ENCODE measurements at places on chromosomes 12 and 14.

- DNase-seq, result no peak
Measured at GRCh38 chr14:74620497-74620921, 8.5 kb upstream of the LTBP2 start.

DNA sequence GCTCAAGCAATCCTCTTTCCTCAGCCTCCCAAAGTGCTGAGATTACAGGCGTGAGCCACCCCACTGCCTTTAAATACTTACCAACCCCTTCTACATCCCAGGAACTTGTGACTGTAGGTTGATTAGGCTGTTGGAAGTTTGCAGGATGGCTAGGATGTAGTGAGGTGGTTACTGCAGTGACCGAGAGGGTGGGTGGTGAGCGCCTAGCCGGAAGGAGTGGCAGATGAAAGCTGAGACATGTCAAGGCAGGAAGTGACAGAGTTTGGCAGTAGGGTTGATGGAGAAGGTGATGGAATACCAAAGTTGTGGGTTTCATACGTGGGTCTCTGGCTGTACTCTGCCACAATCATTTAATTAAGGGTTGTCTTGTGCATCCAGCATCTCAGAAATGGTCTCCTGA, 13.5 kb downstream of the B4GALNT3 start:
- no peak for DNase-seq

GRCh38 chr14:91063119-91063518, 2.7 kb upstream of the RPS6KA5 start:
- DNase-seq, result no peak

- DNase-seq, result no peak
Measured at GRCh38 chr12:95620171-95620570, 68.9 kb upstream of the USP44 start.

DNA sequence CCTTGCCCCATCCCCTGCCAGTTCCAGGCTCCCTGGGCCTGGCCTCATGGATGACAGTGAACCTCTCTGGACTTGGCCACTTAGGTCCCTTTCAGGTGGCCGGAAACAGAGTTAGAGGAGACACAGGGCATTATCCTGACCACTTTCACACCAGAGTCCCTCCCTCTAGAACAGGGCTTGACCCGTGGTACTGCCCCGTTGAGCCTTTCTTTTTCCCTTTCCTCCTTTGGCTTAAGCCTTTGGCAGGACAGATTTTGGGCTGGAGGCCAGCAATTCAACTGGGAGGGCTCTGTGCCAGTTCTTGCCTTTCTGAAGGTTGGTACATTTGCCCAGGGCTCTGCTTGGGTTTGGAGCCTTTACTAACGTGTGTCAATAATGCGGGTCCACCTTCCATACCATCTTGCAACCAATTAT, 22.8 kb downstream of the TPCN1 start:
- no peak for DNase-seq

- no peak for DNase-seq
Measured at GRCh38 chr12:28536088-28536487, 345.8 kb downstream of the CCDC91 start.

GRCh38 chr12:30019366-30020140, 235.8 kb upstream of the TMTC1 start:
- no peak for DNase-seq

GRCh38 chr12:7899755-7900154, 27.0 kb upstream of the SLC2A14 start:
- no peak for DNase-seq

- no peak for DNase-seq
Measured at GRCh38 chr14:94458558-94459205, 6.1 kb upstream of the SERPINA11 start.

DNA sequence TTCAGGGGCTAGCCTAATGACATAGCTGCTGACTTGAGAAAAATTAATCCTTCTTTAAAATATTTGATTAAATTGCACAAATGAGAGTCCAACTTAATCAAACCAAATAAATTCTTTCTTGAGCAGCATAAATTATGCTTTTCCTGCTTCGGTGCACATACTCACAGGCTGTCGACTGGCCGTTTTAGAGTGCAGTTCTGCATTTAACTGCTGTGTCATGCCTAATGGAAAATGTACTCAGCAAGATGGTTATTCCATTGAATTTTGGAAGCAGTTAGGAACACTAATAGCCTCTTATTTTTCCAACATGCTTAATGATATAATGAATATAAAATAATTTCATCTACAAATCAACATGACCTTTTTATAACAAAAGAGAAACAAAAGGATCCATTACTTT, 266.1 kb upstream of the LRIG3 start:
- no peak for DNase-seq

GRCh38 chr12:126547905-126548304, 1482.7 kb downstream of the AACS start:
- DNase-seq, result no peak

GRCh38 chr12:43011383-43011926, 421.9 kb upstream of the PRICKLE1 start:
- no peak for DNase-seq

GRCh38 chr14:41609704-41610183, 3.1 kb downstream of the LRFN5 start:
- no peak for DNase-seq

DNA sequence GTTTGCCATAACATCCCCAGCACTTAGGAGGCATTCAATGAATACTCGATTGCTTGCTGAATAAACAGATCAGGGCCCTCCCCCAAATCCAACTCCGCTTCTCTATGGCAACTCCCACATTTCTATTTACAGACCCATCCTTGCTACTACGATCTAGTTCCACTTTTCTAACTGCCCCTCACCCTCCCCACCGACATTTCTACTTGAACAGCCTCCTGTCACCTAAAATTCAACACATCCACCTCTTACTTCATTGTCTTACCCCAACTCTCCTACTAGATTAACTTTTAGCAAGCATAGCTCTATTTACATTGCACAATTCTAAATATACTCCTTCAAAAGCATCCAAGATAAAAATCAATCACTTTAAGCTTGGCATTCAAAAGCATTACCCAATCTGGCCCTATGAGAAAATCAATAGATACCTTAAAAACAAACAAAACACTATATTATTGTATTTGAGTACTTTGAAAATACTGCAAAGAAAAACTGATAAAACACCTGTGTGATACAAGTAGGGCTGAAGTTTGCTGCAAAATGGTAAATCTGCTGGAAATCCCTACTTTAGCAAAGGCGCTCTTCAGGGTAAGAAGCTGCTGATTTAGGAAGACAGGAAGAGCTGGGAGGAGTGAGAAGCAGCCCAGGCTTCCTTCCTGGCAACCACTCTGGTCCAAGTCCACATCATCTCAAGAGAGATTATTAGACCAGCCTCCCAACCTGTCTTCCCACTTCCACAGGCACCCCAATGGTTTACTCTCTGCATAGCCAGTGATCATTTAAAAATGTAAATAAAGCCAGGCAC, 96.4 kb downstream of the HECTD4 start:
- DNase-seq, result no peak

DNA sequence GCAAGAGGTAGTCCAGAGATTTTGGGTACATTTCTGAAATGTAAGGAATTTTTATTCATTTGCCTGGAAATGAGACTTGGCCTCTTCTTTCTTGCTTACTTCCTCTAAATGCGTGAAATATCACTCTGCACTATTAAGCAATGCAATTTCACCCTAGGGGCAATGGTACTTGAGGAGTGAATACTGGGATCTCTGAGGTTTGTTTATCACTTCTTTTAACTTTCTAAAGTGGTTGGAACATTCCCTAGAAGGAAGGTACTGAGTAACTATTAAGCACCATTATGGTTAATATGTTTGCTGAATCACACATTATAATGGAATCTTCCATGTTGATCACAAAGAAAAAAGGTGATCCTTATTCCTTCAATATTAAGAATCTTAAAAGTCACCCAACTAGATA, 120.9 kb upstream of the CAND1 start:
- no peak for DNase-seq

DNA sequence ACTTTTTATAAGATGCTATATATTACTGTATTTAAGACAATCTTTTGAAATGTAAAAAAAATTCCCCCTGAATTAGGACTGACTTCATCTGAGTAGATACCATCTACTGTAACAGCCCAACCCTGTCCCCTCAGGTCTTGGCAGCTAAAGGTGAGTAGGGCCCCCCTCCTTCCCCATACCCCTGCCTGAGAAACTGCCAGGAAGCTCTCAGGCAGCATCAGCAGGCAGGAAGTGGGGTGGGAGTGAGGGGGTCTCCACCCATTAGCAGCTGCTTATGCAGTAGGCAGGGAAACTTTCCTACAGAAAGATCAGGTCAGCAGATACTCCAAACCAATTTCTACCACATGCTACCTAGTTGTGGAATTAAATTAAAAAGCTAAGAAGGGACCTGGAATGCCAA, 62.5 kb downstream of the PAX9 start:
- no peak for DNase-seq

- DNase-seq, result no peak
Measured at GRCh38 chr12:106301611-106302321, 767 bp upstream of the TCP11L2 start.

- no peak for DNase-seq
Measured at GRCh38 chr12:96416033-96416799, 16.0 kb upstream of the CDK17 start.

GRCh38 chr14:65731933-65732506, 319.5 kb downstream of the FUT8 start:
- no peak for DNase-seq

DNA sequence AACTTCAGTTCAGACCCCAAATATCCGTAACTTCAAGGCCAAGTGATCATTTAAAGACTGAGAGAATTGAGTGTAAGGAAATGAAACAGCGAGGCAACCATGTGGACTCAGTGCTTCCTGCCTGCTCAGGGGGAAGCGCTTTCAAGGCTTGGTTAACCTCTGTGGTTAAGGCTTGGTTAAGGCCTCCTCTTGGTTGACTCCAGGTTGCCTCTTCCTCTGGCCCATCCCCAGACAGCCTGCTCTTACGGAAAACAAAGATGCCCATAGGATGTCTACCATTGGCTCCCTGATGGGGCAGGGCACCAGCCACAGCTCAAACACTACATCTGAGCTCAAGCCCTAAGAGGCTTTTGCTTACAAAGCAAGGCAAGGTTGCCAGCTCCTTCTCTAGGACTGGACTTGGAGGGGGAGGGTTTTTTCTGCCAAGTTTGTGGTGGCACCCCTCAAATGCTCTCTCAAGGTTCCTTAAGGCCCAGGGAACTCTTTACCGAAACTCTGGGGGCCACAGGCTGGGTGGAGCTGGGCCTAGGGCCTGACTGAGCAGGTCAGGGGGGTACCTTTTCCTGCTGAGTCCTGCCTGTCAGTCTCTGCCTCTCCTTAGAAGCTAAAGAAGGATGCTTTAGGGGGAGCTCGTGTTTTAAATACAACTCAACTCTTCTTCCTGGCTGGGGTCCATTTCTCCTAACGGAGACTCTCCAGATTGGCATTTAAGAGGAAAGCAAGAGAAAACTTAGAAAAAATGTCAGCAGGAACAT, 13.7 kb downstream of the COL2A1 start:
- peak; percentile 6 for DNase-seq

DNA sequence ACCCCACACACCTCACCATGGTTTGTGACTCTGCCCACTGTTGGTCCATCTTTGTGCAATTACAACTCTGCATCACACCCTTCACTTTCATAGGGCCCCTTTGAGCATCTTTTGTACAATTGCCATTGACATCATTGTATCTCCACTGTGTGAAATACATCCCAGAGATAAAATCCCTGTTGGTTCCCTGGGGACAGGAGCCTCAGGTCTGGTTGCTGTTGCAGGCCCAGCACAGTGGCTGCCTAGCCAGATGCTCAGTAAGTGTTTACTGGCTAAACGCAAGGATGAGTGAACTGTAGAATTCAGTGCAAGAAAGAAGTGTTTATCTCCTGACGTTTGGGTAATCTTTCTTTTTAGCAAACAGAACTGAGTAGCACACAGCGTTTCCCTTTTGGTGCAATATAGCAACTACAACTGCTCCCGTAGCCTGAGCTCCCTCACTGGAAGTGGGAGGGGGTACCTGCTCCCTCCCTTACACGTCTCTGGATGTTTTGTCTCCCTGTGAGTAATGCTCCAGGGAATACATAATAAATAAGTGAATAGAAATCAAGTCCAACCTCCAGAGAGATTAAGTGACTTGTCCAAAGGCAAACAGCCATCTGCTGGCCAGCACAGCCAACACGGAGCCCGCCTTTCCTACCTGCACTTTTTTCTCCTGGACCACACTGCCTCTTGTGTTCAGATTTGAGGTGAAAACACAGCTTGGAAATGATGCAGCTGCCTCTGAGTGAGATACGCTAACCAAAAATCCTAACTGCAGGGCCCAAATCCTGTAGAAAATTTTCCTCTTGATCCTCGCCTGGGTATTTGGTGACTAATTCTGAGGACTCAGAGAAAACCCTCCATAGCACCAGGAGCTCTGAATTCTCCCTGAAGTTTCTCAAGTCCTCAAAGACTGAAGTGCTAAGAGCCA, 27.4 kb downstream of the GALNT16 start:
- no peak for DNase-seq

DNA sequence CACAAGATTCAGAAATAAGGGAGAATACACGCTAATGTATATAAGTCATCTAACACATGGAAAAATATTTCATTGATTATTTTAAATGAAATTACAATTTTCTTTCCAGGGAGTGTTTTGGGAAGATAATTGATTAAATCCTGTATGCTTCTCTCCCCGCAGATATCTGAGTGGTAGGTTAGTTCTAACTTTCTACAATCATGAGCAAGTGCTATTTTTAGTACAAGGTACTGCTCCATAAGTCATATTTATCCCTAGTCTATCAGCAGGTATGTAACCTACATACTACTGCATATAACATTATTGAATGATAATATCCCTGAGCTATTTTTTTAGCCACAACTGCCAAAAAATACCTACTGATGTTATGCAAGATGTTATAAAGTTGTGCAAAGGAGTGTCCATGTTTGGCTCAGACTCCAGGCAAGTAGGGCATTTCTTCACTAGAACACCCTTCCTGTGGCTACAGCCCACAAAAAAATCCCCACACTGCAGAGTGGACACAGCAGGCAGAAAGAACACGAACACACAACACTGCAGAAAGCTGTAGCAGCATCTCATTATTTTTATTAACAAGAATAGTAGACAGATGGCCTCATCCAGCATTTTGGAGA, 87.0 kb downstream of the SEC23A start:
- DNase-seq, result no peak

DNA sequence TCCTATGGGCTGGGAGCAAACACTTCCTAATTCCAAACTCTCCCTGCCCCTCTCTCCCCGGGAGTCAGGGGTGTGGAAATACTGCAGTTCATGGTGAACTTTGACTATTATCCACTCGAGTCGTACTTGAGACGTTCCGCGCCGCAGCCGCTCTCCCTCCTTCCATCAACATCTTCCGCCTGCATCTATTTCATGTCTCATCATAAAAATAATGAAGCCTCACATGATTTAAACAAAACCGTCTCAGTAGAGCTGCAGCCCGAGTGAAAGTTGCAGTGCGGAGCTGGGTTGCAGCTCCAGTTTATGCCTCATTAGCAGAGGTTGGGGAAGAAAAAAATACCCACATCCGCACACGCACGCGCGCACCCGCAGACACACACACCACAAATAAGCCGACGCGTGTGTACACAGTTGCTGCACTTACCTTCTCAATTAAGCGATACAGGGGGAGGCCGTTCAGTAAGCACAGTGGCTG, 283 bp downstream of the LMO3 start:
- DNase-seq, result no peak

Data from stimulated activated CD4-positive, alpha-beta T cell treated with anti-CD3 and anti-CD28 coated beads, Interleukin-4, amount 100 ng/mL, for 48 hours (primary cell).